Left cardiac atrium (tissue), 4 donors: ENCODE measurements at places on chromosomes 3 and 15. TPM values are rescaled to one million over a fixed set of nuclear protein-coding genes. Genes with fewer than 3 reads are reported as not detected.

ARHGAP11A gene
- 3.8 TPM for total RNA-seq

ROPN1 gene
- total RNA-seq, result 0.29 TPM

SCN5A gene
- total RNA-seq, result 191 TPM

ARPP21 gene
- not detected for total RNA-seq

GALNT15 gene
- total RNA-seq, result 26.5 TPM

TTLL13 gene
- total RNA-seq, result not detected

A4GNT gene
- not detected for total RNA-seq

CGNL1 gene
- total RNA-seq, result 16.8 TPM

GRAMD2A gene
- total RNA-seq, result not detected

CYP1A1 gene
- total RNA-seq, result 0.32 TPM

ONECUT1 gene
- not detected for total RNA-seq

NEK11 gene
- total RNA-seq, result 2.3 TPM

VWA5B2 gene
- total RNA-seq, result not detected

CTXN2 gene
- not detected for total RNA-seq

NAALADL2 gene
- 7.4 TPM for total RNA-seq

ECE2 gene
- total RNA-seq, result not detected
